ENCODE measurements at places on chromosomes 3 and 15.
A peak's percentile ranks its signal among the peaks of the same experiment; 100 is the strongest.

GRCh38 chr3:60803216-60804173 is 447.8 kb downstream of the FHIT start:
- peak; percentile 41 for DNase-seq

DNA sequence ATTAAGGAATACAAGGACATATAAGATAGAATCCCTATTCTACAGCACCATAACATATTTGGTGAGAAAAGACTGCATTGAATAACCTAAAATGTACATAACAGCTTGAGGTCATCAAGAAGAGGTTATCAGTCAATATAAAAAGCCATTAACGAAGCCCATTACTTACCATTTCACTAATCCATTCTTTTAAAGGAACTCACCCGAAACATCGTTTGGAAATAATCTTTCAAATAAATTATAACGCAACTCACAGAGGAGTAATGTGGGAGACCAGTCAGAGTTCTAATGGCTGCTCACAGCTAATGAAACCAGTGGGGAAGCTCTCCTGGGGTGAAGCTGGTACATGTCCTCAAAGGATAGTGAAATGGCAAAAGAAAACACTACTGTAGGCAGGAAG is 188.4 kb downstream of the TBC1D5 start:
- no peak for DNase-seq

DNA sequence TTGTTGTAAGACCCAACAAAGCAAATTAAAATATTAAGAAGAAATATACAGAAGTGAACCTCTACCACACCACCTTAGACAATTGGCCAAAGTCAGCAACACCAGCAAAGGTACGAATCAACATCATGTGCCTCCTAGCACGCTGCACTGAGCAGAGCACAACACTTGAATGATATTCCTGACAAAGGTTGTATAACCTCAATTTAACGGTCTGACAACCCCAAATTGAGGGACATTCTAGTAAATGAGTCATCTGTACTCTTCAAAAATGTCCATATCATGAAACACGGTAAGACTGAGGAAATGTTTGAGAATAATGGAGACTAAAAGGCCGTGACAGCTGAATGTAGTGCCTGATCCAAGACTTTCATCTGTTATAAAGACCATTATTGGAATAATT is 41.3 kb upstream of the TNFSF10 start:
- no peak for DNase-seq

- no peak for DNase-seq
These were observed 65.8 kb downstream of the PEAK1 start for GRCh38 chr15:77354063-77354462.

DNA sequence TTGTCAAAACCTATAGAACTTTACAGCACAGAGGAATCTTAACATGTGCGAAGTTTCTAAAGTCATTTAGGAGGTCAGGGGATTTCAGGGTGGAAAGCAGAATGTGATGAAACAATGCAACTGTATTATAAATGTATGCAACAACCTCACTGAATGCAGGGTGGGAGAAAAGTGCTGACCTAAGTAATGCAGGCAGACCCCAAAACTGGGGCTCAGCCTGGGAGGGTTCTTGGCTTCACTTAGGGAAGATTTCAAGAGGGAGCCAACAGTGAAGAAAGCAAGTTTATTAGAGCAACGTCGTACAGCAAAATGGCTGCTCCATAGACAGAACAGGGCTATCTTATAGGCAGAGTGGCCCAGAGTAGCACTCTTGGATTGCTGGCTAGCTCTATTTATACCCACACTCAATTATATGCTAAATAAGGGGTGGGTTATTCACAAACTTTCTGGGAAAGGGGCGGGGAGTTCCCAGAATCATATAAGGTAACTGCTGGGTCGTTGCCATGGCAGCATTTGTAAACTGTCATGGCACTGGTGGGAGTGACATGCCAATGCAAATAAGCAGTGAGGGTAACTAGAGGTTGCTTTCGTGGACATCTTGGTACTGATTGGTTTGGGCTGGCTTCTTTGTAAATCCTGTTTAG is 14.2 kb upstream of the CAND2 start:
- DNase-seq = peak; percentile 33

- DNase-seq = no peak
These were observed 193.8 kb downstream of the RORA start for GRCh38 chr15:61035311-61035710.

All from fibroblast of skin of right quadriceps (primary cell).